ENCODE measurements at places on chromosomes 7 and 10.
A peak's percentile ranks its signal among the peaks of the same experiment; 100 is the strongest.

DNA sequence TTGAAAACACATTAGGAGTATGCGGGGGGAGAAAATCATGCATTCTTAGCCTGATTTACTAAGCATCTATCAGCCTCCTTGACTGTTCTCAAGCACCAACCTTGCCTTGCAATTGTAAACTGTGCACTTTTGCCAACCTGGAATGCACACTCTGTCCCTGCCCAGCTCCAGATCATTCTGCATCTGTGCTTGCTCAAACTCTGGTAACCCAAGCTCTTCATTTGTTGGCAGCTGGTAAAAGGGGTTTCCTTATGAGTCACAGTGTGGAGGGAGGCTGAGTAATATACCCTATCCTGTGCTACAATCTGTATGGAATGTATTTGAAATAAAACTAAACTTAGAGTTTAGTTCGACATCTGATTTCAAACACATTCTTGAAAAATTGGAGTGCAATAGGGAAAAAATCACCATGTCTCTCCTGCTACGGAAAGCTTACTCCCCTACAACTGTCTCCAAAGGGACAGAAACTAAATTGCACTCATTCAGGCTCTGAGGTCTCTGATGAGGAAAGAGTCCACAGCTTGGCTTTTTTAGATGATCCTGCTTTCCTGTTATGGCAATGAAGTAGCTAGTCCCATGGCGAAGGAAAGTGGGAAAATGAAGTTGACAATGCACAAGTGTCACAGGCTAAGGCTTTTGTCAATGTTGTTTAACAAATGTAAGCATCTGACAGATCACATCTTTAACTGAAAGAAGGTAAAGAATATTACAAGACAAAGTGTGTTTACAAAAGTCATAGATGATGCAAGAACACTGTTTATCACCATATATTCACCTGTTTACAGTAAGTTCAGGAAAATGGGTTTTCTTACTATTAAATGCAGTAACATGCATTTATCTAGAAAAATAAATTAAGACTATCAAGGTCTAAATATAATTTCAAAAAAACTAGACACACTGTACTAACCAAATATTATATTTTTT, 61.9 kb downstream of the TES start:
- peak; percentile 95 for DNase-seq

- DNase-seq, result no peak
Measured at GRCh38 chr10:32731527-32731926, 226.5 kb downstream of the ITGB1 start.

GRCh38 chr10:69202332-69202731, 17.8 kb upstream of the HKDC1 start:
- DNase-seq, result no peak

DNA sequence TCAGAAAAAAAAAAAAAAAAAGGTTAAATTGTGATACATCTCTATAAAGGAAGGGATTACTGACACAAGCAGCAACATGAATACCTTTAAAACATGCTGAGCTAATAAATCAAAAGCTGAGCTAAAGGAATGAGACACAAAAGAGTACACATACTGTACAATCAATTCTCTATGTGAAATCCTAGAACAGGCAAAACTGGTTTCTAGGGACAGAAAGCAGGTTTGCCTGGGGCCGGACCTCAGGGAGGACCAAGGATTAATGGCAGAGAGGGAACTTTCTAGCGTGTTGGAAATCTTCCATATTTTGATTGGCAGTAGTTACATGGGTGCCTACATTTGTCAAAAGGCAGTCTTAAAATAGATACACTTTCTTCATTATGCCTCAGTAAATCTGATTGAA, 52.5 kb downstream of the KLRG2 start:
- no peak for DNase-seq

- no peak for DNase-seq
Measured at GRCh38 chr7:98297626-98298286, 16.3 kb downstream of the BRI3 start.

GRCh38 chr7:48759431-48760080, 164.8 kb upstream of the CDC14C start:
- no peak for DNase-seq

- DNase-seq, result no peak
Measured at GRCh38 chr7:127957886-127958285, 73.4 kb downstream of the LRRC4 start.

DNA sequence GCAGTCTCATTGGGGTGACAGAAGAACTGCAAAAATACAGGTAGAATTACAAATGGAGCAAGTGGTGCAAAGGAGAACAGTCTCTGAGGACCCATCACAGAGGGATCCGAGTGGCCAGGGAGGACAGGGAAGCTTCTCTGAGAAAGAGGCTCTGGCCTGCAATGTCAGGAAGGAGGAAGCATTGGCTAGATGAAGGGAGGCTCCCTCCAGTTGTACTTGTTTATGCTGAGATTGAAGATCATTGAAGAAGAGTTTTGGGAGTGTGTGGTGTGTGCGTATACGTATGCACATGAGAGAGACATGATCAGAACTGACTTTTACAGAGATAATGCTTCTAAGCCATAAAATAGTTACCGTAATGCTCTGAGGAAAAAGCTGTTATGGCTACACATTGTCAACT, 274.7 kb upstream of the FZD8 start:
- DNase-seq, result no peak

DNA sequence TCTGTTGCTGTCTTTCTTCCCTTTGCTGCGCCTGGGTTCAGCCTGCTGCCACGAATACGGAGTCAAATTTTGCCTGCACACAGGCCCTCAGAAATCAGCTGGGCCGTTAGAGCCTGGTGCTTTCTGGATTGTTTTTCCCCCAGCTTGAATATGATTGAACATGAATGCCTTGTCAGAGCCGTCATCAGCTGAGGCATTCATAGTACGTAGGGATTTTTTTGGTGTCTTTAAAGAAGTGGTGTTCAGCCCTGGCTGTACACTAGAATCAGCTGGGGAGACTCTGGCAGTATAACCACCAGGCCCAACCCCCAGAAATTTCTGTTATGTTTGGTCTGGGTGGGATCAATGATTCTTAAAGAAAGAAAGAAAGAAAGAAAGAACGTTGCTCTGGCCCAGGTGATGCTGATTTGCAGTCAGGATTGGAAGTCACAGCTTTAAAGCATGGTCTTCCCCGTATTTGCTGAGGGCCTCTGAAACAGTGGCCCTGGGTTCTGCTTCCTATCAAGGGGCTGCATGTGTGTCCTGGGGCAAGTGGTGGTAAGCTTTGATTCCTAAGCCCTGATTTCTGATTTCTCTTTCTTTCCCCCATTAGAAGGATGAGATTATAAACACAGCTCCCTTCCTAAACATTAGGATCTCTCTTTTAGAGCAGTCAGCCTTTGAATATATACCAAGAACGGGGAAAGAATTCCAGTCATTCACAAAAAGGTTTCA, 24.7 kb downstream of the NUB1 start:
- no peak for DNase-seq

DNA sequence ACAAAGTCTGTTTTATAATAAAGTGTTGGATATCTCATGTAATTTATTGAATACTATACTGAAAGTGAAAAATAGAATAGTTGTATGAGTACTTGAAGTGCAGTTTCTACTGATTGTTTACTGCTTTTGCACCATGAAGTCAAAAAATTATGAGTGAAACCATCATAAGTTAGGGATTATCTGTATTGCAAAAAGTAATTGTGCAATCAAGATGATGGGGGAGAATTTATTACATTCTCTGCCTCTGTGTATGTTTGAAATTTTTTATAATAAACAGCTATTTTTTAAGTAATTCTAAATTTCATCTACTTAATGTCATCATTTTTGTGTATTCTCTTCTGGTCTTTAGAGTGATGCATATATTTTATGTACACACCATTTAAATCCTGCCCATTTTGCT, 47.2 kb upstream of the TMEM273 start:
- no peak for DNase-seq

GRCh38 chr7:6251653-6252052, 20.8 kb downstream of the CYTH3 start:
- no peak for DNase-seq

DNA sequence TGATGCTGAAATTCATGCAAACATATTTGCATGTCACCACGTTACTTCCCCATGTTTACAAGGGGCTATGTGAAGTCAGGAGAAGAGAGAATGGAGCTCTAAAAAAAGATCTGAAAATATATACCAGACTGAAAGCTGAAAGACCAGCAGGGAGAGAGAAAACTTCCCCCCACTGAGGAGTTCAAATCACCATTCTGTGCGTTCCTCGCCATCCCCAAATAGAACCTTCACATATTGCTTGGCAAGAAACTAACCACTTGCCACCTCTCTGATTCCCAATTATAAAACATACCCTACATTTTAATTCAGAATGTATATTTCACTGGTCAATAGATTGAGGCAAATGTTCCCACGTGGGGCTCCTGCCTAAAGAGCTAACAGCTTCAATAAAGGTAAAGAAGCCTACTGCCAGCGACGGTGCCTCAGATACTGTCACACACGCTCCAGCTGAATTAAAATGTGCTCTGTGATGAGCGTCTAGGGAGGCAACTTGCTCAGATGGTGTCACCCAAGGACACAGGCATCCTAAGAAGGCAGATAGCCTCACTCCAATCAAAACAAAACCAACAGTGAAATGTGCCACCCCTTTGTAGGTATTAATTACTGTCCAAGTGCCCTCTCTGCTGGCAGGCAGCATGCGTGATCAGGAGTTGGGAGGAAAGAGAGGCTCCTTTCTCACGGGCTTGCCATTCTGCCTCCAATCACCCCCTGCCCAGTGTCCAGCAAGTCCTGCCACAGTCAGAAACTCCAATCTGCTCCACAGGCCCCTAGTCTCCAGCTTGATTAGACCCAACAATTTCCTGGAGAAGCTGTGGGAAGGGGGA, 298.2 kb downstream of the GRID1 start:
- DNase-seq, result no peak

DNA sequence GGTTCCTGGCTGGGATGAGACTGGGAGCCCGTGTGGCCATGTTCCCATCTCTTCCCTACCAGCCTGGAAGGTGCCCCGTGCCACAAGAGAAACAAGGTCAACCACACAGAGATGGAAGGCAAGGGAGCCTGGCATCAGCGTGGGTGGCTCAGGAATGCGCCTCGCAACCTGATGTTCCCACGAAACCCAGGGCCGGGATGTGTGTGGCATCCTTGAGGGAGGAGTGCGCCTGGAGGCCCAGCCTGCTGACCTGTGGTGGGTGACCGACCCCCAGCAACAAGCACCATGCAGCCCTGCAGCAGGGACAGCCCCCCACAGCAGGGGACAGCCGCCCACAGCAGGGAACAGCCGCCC, 267.2 kb downstream of the ELFN1 start:
- DNase-seq, result no peak

DNA sequence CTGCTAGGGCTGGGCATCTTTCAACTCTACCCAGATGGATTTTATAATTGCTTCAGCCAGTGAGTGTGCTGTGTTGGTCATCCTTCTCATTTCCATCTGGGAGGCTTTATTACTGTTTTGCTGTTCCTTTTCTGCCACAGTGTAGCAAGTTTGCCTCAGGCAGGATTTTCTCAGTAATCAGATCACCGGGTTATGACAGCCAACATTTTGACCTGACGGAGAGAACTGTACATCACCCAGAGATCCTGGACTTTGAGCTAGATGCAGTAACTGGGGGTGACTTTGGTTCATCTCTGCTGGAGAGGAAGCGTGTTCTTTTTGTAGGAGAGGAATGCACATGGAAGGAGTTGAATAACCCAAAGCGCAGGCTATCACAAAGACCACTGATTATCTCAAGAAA, 111.8 kb upstream of the AGR3 start:
- DNase-seq, result no peak

DNA sequence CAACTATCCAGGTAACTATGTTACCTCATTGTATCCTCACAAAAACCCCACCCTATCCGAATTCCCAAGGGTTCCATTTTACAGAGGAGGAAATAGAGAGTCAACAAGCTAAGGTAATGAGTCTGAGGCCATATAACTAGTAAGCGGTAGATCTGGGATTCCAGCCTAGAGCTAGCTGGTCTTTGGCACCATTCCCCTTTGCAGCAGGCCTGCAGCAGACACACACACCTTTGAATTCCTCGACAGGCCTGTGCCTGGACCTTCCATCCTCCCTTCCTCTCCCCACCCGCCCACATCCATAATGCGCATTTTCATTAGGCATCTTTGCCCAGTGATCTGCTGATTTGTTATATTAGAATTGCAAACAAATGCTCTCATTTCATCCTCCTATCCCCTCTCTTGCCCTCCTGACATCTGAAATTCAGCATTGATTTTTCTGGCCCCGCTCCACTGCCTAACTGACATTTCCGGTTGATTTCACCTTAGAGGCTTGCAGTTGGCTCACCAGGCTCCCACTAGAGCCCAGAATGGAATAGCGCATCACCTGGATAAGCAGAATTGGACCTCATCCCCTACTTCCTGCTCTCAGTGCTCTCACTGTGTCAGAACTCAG, 129.5 kb downstream of the PLXNA4 start:
- no peak for DNase-seq

DNA sequence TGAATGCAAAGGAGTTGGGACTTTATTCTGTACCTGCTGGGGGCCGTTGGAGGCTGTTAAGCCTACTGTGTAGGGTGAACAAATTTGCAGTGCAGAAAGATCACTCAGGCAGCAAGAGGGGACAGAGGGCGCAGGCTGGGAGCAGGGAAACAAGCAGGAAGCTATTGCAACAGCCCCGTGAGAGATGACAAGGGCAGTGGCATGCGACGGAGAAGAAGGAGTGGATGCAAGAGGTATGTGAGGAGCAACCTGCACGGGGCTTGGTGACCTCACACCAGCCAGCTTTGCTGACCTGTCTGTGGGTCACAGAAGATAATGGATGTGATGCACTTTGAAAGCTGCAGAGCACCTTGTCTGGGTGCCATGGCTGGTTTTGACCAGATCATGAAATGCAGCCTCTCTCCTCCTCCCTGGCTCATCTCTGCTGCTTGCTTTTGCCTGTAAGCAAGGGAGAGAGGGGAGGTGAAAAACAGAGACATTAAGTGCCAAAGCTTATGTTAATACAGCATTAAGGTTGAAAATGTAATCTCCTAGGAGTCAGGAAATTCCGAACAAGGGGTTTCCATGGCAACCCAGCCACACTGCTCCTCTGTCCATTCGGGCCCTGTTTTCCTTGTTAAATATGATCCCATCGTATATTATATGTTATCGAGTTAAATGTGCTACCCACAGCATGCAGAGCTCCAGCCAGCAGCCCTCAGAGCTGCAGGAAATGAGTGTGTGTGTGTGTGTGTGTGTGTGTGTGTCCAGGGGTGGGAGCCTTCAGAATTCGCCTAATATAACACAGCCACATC, 314.3 kb upstream of the ZMIZ1 start:
- DNase-seq, result peak; percentile 59

- DNase-seq, result peak; percentile 68
Measured at GRCh38 chr10:227014-227413, 91.8 kb downstream of the ZMYND11 start.

Data from AG08395 (cell line).